ENCODE measurements at places on chromosomes 2 and 18.

DNA sequence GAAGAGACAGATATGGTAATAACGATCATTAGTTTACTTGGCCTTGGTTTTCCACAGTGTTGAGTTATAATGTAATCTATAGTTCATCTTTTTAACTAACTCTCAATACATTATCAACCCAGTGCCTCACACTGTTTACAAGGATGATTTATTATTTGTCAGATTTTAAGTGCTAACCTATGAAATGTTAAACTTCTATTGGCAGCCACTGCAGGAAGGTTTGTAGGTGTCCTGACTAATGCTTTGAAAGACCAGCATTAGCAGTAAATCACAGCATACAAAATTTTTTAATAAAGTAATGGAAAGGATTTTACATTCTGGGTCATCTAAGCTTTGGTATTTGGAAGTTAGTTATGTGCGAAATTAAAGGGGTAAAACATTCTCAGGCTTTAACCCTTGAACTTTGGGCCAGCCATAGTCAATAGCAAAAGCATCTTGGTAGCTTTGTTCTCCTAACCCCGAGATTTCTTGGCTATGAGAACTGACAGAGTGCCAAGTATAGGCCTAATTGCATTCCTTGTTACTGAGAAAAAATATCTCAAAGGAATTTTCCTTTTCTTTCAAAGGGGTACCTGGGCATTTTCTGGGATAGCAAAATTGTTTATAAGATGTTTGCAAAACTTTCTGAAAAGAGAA is 30.6 kb downstream of the SPATS2L start:
- DNase-seq: no peak

DNA sequence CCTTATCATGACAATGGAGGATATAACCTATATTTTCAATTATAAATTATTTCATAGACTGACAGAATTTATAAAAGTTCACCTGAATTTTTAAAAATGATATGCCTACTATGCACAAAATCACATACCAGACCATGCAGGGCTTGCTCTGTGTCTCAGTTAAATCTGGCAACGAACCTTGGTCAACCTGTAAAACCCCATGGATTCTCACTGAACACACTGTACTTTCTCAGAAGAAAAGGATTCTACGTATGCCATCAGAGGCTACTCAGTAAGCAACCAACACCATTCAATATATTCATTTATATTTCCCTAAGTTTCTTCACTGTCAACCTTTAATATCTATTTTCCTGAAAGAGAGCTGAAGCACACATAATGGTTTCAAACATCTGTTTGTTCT is 52.4 kb downstream of the NRXN1 start:
- no peak for DNase-seq

DNA sequence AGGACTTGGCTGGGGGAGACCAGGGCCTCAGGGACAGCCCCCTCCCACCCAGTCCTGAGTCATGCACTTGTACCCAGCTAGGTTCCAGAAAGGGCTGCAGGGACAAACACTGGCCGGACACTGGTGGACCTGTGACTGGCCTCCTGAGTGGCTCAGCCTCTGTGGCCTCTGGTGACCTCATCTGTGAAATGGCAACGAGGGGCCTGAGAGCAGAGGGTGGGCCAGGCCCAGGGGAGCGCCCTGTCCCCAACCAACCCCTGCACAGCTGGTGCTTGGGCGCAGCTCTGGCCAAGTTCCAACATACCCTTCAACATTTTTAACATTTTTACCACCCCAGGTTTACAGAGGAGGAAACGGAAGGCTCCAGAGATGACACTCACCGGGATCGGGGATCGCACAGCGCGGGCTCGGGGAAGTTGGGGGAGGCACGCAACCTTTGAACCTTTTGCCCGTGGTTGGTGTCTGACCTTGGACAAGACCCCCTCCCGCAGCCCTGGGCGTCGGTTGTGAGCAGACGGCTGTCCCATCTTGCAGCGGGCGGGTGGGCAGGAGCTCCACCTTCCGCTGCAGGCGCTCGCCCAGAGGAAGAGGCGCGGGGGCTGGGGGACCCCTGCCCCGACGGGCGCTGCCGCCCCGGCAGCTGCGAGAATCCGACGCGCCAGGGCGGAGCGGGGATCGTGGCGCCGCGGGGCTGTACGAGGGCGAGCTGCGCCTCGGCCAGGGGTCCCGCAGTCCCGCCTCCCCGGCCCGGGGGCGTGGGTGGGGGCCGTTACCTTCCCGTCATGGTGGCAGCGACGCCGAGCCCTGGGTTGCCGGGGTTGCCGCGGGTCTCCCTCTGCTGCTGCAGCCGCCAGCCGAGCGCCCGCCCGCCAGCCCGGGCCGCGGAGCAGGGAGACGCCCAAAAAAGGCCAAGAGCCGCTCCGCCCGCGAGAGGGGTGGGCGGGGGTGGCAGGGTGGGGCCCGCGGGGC is 805 bp downstream of the LIMS2 start:
- DNase-seq: no peak

DNA sequence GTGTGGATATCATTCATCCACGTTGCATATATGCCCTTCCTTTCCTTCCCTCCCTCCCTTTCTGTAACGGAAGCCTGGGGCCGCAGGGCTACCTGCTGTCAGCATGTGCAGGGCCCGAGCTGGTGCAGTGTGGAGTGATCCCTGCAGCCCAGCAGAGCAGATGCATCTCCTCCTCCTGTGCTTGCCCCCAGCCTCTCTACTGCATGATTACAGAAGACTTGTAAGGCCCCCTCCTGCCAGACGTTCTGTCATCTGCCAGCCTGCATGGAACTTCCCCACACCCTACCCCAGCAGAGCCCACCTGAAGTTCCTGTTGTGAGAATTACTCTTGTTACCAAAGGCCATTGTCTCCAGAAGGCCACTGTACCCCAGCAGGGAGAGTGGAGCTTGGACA is 67.5 kb upstream of the FOSL2 start:
- no peak for DNase-seq

- no peak for DNase-seq
Measured at GRCh38 chr2:224517963-224518362, 67.2 kb downstream of the CUL3 start.

All from CD4-positive, CD25-positive, alpha-beta regulatory T cell (primary cell).